Right cardiac atrium (tissue), 5 donors: ENCODE measurements at places on chromosomes 16 and 17. TPM values are rescaled to one million over a fixed set of nuclear protein-coding genes. Genes with fewer than 3 reads are reported as not detected.

RCVRN gene
- 0.48 TPM for total RNA-seq

CYGB gene
- 83.9 TPM for total RNA-seq

LRRC75A gene
- total RNA-seq, result 1.2 TPM

PPM1E gene
- total RNA-seq, result 2.3 TPM

NPIPA7 gene
- 3.3 TPM for total RNA-seq

KCNH6 gene
- total RNA-seq, result not detected

GTF3C1 gene
- total RNA-seq, result 49.8 TPM

RAB11FIP4 gene
- total RNA-seq, result 7.7 TPM

CD300LB gene
- not detected for total RNA-seq

HSPB9 gene
- total RNA-seq, result 0.20 TPM

MAPK8IP3 gene
- 83.6 TPM for total RNA-seq

PRSS33 gene
- total RNA-seq, result not detected

MARCHF10 gene
- not detected for total RNA-seq

NPIPA2 gene
- total RNA-seq, result 1.1 TPM

QRICH2 gene
- 1.9 TPM for total RNA-seq

NUDT7 gene
- total RNA-seq, result 30.8 TPM

HS3ST3B1 gene
- 1.1 TPM for total RNA-seq

WNK4 gene
- not detected for total RNA-seq

SLC5A11 gene
- total RNA-seq, result not detected

CCDC92B gene
- 0.26 TPM for total RNA-seq

KRT12 gene
- total RNA-seq, result not detected
